Renal cortex interstitium (tissue), 15 donors: ENCODE measurements at places on chromosomes 4 and X. TPM values are rescaled to one million over a fixed set of nuclear protein-coding genes. Genes with fewer than 3 reads are reported as not detected.

GRCh38 chrX:1388651-1389050, 3.3 kb downstream of the SLC25A6 start:
- DNase-seq = no peak

- DNase-seq = no peak
Measured at GRCh38 chr4:42133006-42133405, 19.4 kb downstream of the BEND4 start.

DNA sequence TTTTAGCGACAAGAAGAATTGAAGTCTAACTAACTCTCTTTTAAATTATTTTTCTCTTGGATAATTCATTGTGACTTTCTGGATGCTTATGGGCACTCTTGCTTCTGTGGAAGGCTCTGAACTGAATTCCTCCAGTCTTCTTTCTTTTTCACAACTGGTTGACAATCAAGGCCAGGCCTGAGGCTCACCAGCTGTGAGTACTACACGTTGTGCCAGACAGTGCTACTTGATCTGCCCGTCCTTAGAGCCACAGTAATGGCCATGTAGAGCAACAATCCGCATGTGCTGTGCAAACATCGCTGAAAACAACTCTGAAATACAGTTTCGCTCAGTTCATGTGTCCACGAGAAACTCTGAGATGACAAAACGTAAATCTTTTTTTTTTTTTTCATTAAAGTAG, 1336.3 kb upstream of the AGA start:
- DNase-seq = peak; percentile 17

DNA sequence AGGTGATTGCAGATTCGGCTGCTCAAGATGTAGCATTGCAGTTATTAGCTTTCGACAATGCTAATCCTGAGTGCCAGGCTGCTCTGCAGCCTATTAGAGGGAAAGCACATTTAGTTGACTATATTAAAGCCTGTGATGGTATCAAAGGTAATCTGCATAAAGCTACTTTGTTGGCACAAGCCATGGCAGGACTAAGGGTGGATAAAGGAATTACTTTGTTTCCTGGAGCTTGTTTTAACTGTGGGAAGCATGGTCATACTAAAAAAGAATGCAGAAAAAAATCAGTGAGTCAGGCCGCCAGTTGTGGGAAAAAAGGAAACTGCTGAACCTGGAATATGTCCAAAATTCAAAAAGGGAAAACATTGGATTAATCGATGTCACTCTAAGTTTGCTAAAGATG, 154.9 kb upstream of the TECRL start:
- no peak for DNase-seq

The SLAIN2 gene
- polyA plus RNA-seq = 74.2 TPM

The PRDX4 gene
- 83.9 TPM for polyA plus RNA-seq
